GM13977 (cell line): ENCODE measurements at places on chromosomes 13 and 19.

DNA sequence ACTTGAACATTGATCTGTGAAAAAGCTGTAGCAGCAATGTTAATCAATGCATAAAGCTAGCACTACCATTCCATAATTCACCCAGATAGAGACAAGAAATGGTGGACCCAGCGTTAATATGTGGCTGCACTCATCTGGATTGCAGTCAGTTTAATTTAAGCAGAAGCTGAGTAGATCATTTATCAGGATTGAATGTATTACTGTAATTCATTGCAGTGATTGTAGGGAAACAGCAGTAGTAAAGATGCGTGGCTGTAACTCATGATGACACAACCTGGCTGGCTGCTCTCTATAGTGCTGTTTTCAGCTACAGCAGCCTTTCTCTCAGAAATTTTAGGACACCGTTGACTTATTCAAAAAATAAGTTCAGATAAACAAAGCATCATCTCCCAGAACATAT lies 499.5 kb upstream of the SLITRK6 start:
- DNase-seq, result no peak

GRCh38 chr19:54211235-54211634 lies 10.6 kb downstream of the RPS9 start:
- no peak for DNase-seq

DNA sequence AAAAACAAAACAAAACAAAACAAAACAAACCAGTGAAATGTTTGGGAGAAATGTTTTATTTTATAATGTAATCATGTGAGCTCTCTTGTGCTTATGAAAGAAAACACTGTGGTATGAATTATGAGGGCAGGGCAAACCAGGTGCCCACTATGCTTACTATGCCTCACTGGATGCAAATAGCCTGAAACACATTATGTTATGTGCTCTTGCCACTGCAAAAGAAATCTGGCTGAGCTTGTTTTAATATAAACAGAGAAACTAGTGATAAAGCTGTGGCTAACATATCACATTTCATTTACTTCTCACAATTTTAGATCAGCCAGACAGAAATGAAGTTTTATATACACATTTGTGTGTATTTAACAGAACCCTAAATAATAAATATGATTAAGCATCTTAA lies 8.7 kb upstream of the NBEA start:
- DNase-seq, result no peak

DNA sequence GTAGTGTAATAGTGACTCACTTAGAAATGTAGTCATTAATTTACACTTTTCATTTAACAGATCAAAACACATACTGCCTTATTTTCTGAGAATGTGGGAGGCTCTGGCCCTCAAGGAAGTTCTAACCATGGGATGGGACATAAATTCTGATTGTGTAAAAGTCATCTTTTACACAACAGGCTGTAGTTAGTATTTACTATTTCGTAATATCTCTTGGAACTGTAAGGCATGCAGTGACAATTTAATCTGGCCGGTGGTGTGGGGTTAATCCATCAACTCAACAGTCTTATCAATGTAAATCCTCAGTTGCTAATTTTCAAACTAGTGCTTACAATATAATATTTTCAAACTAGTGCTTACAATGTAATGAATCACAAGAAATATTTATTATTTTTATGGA lies 1599.2 kb downstream of the EFNB2 start:
- no peak for DNase-seq

DNA sequence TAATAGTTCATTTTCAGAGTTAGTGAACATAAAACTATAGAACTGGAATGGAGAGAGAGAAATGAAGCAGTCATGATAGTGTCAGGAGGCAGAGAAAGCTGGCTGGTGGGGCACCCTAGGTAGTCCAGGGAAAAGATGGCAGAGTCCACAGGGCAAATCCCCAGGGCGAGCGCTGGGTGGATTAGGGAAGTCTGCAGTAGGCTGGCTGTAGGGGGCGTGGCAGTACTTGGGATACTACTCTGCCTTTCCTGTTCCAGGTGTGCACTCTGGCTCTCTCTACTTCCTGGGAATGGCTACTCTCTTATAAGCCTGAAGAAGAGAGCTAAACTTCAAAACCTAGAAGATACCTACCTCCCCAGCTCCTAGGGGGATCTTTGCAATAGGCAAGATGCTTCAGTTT lies 232.9 kb upstream of the SLC10A2 start:
- no peak for DNase-seq

- DNase-seq, result no peak
Observed at GRCh38 chr13:95086761-95087160, 214.5 kb downstream of the ABCC4 start.

DNA sequence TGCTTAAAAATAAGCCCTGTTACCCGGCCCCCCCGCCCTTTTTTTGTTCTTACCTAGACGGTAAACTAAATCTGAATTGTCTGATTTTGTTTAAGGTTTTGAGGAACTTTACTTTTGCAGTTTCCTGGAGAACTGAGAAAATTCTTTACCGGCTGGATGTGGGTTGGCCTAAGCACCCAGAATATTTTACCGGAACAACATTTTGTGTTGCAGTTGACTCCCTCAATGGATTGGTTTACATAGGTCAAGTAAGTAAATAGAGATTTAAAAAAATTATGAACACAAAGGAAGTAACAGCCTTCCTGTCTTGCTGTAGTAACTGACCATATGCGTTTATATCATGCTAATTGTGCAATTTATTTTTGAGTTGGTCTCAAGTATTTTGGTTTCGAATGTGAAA lies 785 bp downstream of the NHLRC3 start:
- DNase-seq, result no peak

GRCh38 chr19:18283338-18283737 lies 1.9 kb upstream of the JUND start:
- DNase-seq, result no peak

- DNase-seq, result no peak
Observed at GRCh38 chr13:49374585-49375290, 69.1 kb downstream of the CAB39L start.

GRCh38 chr19:18417250-18418028 lies 1.8 kb upstream of the SSBP4 start:
- peak; percentile 84 for DNase-seq

GRCh38 chr19:3378352-3379150 lies 12.2 kb downstream of the NFIC start:
- no peak for DNase-seq

DNA sequence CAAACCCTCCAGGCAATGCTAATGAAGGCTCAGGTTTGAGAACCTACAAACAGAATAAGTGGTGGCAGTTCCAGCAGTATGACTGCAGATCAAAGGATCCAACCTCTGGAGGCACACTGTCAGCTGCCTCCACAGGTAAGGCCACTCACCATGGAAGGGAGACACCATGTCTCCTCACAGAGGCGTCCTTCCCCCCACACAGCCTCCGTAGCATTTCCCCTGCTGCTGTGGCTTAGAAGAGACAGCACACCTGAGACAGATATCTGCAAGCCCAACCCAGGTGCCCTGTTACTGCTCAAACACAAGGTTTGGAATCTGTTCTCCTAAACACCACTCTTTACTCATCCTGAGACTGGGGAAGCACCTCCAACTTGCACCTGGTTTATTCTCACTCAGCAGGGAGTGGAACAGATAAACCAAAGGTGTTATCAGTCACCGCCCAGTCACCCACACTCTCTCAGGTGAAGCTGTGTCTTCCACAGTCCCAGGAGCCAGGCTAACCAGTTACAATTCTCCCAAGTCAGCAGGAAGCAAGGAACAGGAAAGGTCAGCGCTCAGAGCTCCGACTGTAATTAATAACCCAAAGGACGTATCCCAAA lies 311.2 kb downstream of the FOXO1 start:
- DNase-seq, result no peak

GRCh38 chr13:58852076-58852475 lies 1220.5 kb downstream of the PCDH17 start:
- DNase-seq, result no peak

GRCh38 chr13:75736173-75736572 lies 100.0 kb downstream of the LMO7 start:
- no peak for DNase-seq

- DNase-seq, result no peak
Observed at GRCh38 chr13:30331331-30331771, 24.0 kb upstream of the KATNAL1 start.

GRCh38 chr19:27652281-27652680 lies 1560.7 kb downstream of the UQCRFS1 start:
- no peak for DNase-seq

DNA sequence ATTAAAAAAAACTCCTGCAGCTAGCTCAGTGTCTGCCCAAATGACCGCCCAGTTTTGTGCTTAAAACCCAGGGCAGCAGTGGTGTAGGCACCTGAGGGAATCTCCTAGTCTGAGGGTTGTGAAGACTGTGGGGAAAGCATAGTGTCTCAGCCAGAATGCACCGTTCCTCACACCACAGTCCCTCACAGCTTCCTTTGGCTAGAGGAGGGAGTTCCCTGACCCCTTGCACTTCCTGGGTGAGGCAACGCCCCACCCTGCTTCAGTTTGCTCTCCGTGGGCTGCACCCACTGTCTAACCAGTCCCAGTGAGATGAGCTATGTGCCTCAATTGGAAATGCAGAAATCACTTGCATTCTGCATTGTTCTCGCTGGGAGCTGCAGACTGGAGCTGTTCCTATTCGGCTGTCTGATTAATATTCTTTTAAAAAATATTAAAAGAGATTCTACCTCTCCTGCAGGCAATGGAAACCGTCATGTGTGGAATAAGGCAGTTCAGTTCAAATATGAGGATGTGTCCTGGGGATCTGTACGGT lies 645.7 kb downstream of the FGF9 start:
- DNase-seq, result no peak

- DNase-seq, result peak; percentile 83
Observed at GRCh38 chr19:47296036-47296435, 13.6 kb upstream of the C5AR1 start.

- DNase-seq, result no peak
Observed at GRCh38 chr19:4288091-4288777, 9.2 kb downstream of the SHD start.
